NCI-H1048 (cell line): ENCODE measurements at places on chromosomes 16 and 17.

GRCh38 chr17:78040440-78041385, 82.2 kb downstream of the TNRC6C start:
- DNase-seq, result peak; percentile 30

GRCh38 chr17:3796110-3796821, 4.7 kb downstream of the ITGAE start:
- DNase-seq, result no peak

DNA sequence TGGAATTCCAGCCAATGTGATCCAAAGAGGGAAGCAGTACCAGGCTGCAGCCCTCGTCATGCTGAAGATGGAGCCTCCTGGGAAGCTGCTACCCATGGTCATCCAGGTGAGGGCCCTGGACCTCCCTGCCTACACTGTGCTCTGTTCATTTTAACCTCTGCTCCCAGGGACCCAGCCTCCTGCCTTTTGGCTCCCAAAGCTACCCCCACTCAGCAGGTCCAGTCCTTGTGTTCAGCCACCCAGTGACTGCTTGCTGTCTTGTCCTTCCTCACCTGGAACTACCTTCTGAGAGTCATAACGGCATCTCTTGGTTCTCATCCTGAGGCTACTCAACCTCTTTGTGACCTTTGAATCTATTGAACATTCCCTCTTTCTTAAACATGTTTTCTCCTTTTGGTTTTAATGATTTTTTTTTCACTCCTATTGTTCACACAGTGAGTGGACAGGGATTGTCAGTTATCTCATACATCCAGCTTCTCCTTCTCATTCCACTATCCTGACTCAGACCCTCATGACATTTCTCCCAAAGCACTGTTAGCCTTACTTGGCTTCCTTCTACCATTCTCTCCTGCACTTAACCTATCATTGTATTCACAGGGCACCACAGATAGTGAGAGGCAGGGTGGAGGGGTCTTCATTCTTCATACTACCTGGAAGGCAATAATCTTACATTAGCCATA, 53.3 kb downstream of the GOSR1 start:
- DNase-seq, result no peak

DNA sequence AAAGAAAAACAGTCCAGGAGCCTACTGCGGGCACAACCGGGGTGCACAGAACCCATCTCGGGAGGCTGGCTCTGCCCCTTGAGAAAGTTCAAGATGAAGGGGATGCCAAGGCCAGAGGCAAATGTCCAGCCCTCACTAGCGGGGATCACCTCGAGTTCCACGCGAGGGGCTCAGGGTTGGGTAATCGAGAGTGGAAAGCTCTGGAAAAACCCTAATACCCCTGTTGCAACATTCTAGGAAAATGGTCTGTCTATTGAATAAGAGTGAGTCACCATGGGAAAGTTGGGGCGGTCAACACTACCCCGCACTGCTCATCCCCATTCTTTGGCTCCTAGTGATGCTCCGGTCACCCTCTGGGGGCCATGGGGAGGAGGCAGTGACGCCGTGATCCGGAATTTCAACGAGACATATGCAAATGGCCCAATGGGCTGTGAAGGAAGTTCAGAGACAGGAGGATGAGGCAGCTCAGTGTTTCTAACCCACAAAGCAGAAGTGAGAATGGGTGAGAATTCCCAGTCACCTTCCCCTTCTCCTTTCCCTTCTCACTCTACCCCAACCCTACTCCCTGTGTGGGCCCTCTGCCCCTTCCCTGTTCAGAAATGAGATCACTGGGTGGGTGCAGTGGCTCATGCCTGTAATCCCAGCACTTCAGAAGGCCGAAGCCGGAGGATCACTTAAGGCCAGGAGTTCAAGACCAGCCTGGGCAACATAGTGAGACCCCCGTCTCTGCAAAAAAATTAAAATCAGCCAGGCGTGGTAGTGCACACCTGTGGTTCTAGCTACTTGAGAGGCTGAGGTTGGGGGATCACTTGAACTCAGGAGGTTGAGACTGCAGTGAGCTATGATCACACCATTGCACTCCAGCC, 22.4 kb downstream of the SOCS3 start:
- no peak for DNase-seq

GRCh38 chr16:25771216-25771615, 79.5 kb downstream of the HS3ST4 start:
- no peak for DNase-seq

DNA sequence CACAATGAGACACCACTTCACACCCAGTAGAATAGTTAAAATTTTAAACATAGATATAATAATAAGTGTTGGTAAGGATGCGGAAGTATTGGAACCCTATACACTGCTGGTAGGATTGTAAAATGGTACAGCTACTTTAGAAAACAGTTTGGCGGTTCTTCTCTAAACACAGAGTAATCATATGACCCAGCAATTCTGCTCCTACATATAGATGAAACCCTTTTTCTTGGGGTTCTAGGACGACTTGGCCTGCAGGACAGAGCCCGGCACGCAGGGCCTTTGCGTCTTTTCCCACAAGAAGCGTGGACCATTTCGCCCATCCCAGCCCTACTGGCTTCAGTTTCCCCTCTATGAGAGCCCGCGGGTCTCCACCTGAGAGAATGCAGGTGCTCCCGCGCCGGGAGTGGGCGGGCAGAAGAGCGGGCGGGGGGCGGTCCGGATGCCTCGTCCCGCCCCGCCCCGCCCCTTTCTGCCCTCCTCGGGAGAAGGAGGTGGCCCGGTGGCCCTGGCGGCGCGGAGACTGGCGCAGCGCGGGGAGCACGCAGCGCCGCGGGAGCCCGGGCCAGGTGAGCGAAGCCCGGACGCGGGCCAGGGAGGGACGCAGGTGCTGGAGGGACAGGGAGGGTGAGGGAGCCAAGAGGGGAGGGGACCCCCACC, at the start of gene SDR42E2:
Gene SDR42E2, plus strand, starts transcription at position 508 of the 657 bp plus-strand sequence. CDS start 3,077 bp downstream, outside the sequence.
- DNase-seq, result no peak

- no peak for DNase-seq
These were observed 31.0 kb downstream of the NGFR start for GRCh38 chr17:49525831-49526741.

DNA sequence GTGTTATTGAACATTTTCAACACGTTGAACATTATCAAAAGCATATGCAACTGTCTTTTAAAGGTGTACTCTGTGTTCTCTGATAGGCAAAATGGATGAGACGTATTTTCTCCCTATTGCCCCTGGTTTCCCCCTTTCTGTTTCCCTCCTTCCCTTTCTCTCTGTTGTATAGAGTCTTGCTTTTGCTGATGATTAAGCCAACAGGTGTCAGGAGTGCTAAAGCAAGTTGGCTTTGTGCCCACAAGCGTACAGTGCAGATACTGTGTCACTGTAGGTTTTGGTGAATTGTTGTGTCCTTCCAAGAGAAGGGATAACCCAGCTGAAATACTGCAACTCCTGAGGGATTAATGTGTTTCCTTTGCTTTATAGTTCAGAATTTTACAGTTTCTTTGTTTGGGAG, 74.4 kb downstream of the COX10 start:
- no peak for DNase-seq

DNA sequence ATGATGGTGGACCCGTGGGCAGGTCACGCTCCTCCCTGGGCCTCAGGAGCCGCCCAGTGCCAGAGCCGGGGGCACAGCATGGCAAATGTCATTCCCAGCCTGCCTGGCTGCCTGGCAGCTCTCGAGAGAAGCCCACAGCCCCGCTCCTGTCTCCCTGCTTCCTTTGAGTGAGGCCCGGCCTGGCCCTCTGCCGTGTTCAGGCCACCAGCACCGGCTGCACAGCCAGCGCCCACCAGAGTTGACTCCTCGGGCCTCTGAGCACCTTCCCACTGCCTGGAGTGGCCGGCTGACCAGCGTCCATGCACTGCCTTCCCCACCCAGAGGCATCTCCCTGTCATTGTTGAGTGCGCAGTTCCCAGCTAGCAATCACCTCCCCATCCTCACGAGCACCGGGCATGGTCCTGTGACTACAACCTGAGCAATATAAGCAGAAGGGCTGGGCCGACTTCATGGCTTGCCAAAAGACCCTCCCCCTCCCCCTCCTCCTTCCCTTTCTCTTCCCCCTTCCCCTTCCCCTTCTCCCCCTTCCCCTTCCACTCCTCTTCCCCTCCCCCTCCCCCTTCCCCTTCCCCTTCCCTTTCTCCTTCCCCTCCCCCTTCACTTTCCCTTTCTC, 11.9 kb upstream of the SLC38A10 start:
- DNase-seq, result no peak

DNA sequence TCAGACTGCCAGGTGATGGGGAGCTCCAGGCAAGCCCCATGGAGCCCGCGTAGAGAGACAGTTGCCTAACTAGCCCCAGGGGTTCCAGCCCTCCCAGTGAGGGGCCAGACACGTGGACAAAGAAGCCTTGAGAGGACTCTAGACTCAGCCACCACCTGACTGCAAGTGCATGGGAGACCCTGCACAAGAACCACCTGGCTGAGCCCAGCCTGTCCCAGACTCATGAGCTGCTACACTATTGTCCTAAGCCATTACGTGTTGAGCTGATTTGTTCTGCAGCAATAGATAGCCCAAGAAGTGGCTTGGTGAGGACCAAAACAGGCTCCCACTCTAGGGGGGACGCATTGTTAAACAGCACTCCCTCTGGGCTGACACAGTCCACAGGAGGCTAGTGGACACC, 37.6 kb upstream of the KLHDC4 start:
- no peak for DNase-seq

DNA sequence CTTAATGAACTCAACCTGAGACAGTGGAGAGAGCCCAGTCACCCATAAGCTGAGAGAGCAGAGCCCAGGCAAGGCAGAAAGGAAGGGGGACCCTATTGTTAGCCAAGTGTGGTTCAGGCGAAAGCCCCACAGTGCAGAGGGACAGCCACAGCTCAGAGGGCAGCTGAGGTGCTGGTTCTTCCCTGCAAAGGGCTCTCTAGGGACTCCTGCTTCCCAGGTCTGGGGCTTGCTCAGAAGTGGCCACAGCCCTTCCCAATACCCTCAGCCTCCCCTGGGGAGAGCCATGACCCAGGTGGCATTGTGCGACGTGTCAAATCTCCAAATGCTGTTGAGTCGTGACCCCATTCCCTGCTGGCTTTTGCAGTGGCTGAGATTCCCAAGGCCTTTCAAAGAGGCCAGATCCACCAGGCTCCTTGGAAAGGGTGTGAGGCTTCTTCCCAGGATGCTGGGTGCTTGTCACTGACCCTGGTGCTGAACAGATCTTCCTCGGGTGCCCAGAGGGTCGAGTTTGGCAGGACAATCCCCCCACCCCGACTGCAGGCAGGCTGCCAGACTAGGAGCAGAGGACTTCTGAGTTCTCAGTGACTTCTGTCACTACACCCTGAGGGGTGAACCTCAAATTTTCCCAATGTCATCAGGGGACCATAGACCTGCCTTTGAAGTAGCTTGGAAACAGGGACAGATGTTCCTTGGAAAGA, 2.5 kb upstream of the CCL17 start:
- DNase-seq, result no peak

DNA sequence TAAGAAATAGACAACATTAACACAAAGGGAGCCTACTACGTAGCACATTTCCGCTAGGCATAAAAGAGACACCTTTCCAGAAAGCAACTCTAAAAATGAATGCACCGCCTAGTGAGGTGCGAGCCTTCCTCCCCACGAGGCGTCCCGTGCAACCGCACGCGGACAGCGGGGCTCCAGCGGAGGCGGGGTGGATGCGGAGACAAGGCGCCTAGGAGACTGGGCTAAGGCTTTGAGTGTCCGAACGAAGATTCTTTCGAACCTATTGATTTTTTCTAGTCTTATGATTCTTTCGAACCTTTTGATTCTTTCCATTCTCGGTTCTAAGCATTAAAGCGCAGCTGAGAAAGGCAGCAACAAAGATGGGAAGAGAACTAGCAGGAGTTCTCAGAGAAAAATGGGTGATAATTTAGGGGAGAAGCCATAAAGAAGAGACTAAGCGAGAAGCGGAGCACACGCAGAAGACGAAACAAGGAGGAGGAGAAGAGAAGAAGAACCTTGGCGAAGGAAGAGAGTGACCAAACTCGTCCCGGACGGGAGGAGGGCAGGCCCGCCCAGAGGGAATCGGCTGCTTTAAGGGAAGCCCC, 394 bp upstream of the CPD start:
- DNase-seq, result no peak

DNA sequence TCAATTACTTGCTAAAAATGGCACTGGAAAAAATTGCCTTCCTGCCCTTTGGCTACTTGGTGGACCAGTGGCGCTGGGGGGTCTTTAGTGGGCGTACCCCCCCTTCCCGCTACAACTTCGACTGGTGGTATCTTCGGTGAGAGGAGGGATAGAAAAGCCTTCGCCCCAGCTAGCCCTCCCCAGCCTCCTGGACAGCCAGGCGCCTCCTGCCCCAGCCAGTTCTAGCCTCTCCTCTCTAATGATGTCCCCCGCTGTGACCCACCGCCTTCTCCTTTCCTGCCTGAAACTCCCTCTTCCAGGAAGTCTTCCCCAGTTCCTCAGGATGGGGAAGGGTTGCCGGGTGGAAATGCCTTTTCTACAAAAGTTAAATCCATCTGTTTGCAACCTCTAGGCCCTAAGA, 6.2 kb downstream of the ACE start:
- no peak for DNase-seq

GRCh38 chr16:30030011-30030685, 923 bp downstream of the TLCD3B start:
- DNase-seq, result no peak

DNA sequence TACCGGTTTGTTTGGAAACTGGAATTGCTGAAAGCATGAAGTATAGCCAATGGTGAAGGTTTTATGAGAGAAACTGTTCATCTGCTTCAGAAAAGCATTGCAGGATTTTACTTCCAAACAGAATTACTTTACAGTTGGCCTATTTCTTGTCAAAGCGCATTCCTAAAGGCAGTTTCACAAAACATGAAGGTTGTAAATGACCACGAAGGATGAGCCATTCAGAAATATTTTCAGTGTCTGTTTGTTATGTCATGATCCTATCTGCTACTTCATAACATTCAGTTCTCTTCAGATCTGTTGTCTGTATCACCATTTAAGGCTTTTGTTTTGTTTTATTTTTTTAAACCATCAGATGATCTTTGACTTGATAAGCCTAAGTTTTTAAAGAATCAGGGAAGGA, 45.7 kb downstream of the AATF start:
- no peak for DNase-seq

GRCh38 chr16:75087375-75087979, 29.1 kb downstream of the LDHD start:
- no peak for DNase-seq

GRCh38 chr17:72388765-72389473, 268.1 kb downstream of the SOX9 start:
- DNase-seq, result no peak

DNA sequence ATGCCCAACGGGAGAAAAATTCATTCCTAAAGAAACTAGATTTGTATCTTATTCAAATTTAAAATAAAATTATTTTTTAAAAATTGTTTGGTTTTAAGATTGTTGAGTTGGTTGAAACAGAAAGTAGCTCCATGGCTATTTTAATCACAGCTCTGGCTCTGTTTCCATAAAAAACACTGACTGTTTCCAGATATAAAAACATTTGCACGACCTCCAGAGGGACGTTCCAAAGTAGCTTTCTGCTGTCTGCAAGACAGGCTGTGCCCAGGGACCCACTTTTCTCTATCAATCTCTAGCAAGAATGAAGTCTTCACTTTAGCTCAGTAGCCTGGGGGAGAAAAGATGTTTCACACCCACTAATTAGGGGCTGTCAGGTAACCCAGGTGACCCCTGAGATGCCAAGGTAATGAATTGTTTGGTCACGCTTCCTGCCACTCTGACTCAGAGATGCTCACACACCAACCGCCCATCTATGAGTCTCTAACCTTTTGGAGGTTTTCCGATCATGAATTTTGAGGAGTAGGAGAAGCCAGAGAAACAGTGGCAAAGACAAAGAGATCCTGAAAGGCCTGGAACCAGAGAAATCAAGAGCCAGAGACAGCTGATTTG, 220.1 kb upstream of the SOX9 start:
- DNase-seq, result no peak
